ENCODE measurements at places on chromosomes 16 and 17. TPM values are rescaled to one million over a fixed set of nuclear protein-coding genes. Genes with fewer than 3 reads are reported as not detected.

DNA sequence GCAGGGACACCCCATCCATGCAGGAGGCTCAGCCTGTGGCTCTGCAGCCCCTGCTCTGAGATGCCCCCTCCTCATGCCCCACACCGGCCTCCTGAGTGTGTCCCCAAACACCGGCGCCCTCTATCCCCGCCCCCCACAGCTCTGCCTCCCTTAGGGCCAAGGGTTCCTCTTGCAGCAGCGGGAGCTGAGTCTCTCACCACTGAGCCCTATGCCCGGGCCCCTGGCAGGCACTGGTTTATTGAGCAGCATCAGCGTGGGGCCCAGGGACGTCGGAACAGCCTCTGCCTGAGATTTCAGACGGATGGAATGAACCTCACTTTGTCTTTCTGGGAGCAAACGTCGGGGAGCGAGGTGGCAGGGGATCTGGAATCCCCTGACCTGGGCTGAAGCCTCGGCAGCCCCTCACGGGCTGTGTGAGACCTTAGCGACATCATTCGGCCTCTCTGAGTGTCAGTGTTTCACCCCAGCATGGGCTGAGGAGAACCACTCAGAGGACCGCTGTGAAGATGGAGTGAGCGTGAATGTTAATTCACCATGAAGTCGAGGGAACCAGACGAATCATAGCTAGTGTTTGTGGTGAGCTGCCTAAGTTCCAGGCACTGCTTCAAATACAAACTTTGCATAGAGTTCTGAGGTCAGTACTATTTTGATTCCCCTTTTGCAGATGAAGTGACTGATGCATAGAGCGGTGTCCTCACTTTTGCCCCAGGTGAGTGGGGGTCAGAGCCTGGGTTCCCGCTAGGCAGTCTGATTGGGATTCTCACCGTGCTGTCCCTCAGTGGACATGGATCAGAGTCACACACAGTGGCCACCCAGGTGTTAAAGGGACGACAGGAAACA lies 5.3 kb upstream of the C16orf74 start:
- DNase-seq = no peak

Gene LGALS9B
- not detected for polyA plus RNA-seq

DNA sequence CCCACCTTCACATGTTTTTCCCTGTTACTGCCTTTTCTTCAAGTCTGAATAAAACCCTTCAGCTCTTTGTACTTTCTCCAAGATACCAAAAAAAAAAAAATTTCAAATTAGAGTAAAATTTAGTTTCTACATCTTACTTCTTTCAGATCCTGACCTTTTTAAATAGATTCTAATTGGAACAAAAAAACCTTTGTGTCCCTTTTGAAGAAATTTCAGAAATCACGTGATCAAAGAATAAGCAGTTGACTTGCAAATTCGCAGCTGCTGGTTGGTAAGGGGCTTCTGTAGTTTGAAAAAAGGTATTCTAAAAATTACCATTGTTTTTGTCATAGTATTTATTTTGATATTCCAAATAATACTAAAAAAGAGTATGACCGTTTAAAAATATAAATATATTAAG lies 71.7 kb downstream of the CDC27 start:
- DNase-seq = no peak

- DNase-seq = peak; percentile 85
These were observed 717 bp downstream of the UBE2Z start for GRCh38 chr17:48908853-48909394.

- DNase-seq = no peak
These were observed 118.4 kb downstream of the ZNF778 start for GRCh38 chr16:89335803-89336485.

GRCh38 chr17:67390006-67390645 lies 13.0 kb downstream of the PITPNC1 start:
- no peak for DNase-seq

DNA sequence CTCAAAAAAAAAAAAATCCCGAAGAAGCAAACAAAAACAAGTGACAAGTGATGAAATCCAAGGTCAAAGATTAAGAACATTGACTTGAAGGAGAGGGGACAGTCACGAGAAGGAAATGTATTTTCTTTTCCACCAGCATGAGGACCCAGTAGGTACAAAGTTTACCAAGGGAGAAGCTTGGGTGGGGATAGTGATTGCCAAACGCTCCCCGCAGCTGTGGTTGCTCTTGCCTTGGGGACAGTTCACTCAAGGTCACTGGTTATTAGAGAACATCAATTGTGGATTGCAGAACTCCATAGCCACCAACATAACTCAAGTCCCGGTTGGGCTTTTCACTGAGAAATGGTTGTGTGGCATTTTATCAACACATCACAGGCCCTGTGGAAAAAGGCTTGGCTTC lies 27.0 kb downstream of the RSL1D1 start:
- DNase-seq = no peak

Gene TMEM186
- 18.5 TPM for polyA plus RNA-seq

GRCh38 chr17:50163843-50164696 lies 1.7 kb upstream of the SGCA start:
- no peak for DNase-seq

DNA sequence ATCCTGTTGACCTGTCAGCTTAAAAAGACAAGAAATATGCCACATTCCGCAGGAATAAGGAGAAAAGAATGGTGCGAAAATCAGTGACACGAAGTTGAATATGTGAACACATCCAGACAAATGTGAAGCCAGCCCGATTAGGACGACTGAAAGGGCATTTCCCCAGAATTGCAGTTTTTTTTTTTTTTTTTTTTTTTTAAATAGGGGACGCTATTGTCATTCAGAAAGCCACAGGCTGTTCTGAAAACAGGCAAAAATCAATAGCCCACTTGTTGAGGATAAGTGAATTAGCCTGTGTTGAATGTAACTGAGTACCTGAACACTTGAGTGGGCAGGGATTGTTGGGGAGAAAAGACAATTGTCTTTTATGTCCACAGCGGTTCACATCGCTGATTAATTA lies 507.1 kb downstream of the WWOX start:
- DNase-seq = no peak

- DNase-seq = no peak
These were observed 9.7 kb downstream of the CCR7 start for GRCh38 chr17:40555296-40556190.

- no peak for DNase-seq
These were observed at the start of gene KRTAP3-1 for GRCh38 chr17:41008811-41009210. Gene KRTAP3-1, minus strand, starts transcription at chr17:41009128. Its CDS starts 54 bp downstream, at chr17:41009074.

- DNase-seq = no peak
These were observed 43.4 kb downstream of the ENGASE start for GRCh38 chr17:79117905-79118487.

GRCh38 chr17:77772461-77772897 lies 186.0 kb upstream of the TNRC6C start:
- DNase-seq = no peak

Gene FBXL16
- 0.79 TPM for polyA plus RNA-seq

- no peak for DNase-seq
These were observed 67.1 kb upstream of the METRNL start for GRCh38 chr17:83012200-83012785.

GRCh38 chr16:361872-362701 lies 8.3 kb downstream of the MRPL28 start:
- DNase-seq = no peak

DNA sequence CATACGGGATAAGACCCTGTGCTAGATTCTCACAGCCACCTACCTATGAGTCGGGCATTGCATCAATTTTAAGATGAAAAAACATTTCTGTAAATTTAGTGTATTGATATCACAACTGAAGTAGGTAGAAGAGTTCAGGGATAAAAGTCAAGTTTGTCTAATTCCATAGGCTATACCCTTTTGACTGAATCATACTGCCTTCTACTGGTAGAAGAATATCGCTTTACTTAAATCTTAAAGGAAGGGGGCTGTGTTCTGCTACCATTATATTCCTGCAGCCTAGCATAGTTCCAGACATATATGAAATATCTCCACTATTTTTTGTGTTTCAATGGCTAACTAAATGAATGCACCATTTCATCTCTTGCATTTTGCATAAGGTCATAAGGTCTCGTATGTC lies 1128.6 kb downstream of the CDH8 start:
- no peak for DNase-seq

GRCh38 chr17:3955673-3955988 lies 8.6 kb downstream of the ATP2A3 start:
- no peak for DNase-seq

DNA sequence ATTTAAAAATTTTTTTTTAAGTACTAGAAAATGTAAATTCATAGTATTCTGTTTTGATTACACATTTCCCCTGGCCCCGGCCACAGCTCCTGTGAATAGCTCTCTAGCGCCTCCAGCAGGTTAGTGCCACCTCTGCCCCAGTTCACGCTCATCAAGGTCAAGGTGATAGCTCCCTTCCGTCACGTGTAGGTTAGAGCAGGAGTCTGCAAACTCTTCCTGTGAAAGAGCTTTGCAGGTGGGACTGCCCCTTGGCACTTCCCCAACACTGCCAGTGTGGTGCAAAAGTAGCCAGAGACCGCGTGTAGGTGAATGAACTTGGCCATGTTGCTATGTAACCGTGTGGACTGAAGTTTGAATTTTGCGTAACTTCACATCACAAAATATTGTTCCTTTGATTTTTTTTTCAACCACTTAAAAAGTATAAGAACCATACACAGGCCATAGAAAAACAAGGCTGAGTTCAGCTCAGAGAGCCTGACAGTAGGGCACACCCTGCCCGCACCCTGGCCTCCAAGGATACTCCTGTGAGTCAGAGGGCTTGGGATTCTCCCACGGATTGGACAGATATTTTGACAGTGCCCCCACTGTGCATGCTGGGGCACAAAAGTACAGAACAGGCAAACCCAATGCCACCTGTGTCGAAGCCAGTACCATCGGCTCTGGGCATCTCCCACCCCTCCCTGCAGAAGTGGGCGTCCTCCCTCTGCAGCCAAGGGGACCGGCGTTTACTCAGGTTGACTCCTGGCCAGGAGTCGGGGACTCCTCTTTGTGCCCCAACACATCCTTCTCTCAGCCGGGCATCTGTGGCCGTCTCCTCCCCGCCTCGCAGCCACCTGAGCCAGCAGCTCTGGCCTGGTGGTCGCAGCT lies 92.0 kb upstream of the CHMP6 start:
- no peak for DNase-seq

Gene FBRS
- polyA plus RNA-seq = 57.8 TPM

GRCh38 chr16:10693889-10694288 lies 841 bp downstream of the TEKT5 start:
- no peak for DNase-seq

- DNase-seq = no peak
These were observed 802 bp upstream of the TOB1 start for GRCh38 chr17:50866950-50867362.

Gene MC1R
- polyA plus RNA-seq = 2.2 TPM

DNA sequence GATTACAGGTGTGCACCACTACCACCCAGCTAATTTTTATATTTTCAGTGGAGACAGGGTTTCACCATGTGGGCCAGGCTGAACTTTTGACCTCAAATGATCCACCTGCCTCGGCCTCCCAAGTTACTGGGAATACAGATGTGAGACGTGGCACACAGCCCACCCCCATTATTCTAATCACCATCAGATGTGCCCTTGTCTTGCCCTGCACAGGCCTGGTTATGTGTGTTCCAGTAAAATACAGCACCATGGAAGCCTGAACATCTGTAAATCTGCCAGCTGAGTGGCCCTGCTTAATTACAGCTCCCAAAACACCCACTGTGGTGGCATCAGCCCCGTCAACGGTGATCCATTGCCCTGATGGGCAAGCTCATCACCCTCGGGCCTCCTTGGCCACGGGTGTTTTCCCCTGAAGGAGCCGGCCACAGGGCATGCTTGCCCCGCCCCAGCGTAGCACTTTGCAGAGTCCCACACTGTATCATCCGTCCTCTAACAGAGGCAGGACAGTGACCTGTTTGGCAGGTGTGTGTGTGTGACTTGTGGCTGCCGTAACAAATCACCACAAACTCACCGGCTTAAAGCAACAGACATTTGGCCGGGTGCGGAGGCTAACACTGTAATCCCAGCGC lies 74.5 kb downstream of the RBFOX3 start:
- no peak for DNase-seq
